ENCODE measurements at places on chromosomes 6 and 20. TPM values are rescaled to one million over a fixed set of nuclear protein-coding genes. Genes with fewer than 3 reads are reported as not detected.

Gene MED20
- polyA plus RNA-seq: 22.6 TPM

Gene NTSR1
- polyA plus RNA-seq: 0.14 TPM

GRCh38 chr6:1856381-1856780 is 246.7 kb downstream of the FOXC1 start:
- no peak for DNase-seq

DNA sequence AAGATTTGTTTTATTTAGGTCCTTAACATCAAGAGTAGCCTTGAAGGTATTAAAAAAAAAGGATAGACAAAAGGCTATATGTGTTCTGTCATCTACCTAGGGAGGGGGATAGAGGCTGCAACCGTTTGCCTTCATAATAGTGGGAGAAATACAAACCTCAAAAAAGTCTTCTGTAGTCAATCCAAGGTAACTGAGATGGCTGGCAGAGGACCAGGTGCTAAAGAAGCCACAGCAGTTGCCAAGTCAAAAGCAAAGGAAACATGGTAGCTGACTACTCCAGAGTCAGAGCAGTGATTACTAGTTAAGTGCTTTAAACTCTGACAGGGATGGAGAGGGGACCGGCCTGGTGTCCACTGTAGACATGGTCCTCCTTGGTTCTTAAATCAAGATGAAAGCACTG is 249.4 kb downstream of the PTPRK start:
- no peak for DNase-seq

Gene DCDC2
- 0.09 TPM for polyA plus RNA-seq

DNA sequence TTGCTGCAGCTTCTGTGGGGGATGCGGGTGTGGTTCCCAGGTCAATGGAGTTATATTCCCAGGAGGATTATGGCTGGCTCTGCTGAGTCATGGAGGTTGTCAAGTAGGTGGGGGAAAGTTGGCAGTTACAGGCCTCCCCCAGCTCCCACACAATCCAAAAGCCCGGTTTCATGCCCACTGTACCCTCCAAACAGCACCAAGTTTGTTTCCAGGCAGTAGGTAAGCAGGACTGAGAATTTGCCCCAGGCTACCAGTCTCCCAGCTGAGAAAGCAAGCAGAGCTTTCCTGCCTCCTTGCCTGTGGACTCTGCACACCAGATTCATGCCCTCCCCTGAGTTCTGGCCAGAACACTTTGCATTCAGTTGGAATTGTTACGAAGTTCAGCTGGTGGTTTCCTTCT is 578.2 kb downstream of the MEI4 start:
- no peak for DNase-seq
